Cortex of kidney (tissue), 1 donor: ENCODE measurements at places on chromosomes 16 and 17.

- DNase-seq: no peak
These were observed 275.3 kb downstream of the PARN start for GRCh38 chr16:14354561-14355351.

- DNase-seq: no peak
These were observed 89.3 kb upstream of the CDYL2 start for GRCh38 chr16:80893686-80894085.

DNA sequence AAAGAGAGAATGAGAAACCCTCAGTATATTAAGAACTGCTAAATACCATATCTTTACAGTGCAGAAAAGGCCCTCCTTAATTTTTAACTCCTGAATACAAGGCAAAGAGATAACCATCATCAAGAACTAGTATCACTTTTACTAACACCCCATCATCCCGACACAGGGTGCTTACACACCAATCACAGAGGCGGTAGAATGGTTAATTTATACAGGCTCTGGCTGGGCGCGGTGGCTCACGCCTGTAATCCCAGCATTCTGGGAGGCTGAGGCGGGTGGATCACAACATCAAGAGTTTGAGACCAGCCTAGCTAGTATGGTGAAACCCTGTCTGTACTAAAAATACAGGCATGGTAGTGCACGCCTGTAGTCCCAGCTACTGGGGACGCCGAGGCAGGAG, 4.2 kb downstream of the PSMD12 start:
- DNase-seq: no peak

DNA sequence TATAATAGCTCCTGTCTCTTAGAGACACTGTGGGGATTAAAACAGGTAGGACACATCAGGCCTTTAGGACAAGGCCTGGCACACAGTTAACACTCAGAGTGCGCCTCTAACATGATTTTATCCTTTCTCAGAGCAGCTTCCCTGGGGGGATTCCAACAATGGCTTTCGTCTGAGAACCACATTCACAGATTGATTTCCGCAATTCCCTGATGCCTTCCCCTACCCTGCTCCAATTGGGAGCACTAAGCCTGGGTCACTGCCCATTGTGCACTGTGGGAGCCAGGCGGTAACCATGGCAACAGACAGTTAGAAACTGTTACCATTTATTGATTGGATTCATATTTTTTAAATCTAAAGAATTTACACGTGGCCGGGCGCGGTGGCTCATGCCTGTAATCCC, 5.9 kb upstream of the ALKBH5 start:
- no peak for DNase-seq

- DNase-seq: no peak
These were observed 226.6 kb upstream of the RPL38 start for GRCh38 chr17:73976676-73977521.

DNA sequence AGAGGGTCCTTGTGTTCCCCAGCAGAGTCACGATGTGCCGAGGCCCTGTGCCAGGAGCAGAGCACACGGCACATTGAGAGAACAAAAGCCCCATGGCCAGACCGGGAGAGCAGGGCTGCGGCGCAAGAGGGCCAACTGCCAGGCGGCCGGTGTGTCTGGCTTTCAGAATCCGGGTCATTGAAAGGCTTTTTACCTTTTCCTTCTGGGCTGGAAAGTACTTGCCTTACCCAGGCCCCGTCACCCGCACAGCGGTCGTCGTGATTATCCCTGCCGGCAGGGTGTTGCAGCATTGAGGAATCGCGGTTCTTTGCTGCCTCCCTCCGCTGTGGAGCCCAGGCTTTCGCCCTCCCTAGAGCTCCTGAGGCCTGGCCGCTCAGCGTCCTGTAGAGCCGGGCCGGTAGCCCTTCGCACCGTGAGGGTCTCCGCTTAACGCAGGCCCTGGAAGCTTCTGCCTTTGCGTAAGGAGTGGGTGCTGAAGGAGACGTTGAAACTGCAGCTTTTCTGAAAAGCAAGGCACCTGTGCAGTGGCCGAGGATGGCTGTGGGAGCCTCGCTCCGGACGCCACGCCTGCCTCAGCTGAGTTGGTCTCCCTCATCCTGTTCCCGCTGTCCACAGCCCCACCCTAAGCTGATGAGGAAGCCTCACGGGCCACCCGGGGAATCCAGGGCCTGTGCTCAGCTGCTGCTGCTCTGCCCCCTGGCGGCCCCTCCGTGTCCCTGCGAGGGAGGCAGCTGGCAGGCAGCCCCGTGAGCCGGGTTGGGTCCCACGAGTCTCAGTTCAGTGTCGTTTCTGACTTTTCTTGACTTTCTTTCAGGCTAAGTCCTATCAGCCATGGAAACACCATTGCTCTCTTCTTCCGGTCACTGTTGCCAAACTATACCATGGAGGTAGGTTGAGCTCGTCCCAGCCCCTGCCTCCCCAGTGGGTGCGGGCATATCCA, 8.6 kb upstream of the MC1R start:
- DNase-seq: no peak

- no peak for DNase-seq
These were observed 18.8 kb downstream of the CDK5RAP3 start for GRCh38 chr17:47989700-47990099.

DNA sequence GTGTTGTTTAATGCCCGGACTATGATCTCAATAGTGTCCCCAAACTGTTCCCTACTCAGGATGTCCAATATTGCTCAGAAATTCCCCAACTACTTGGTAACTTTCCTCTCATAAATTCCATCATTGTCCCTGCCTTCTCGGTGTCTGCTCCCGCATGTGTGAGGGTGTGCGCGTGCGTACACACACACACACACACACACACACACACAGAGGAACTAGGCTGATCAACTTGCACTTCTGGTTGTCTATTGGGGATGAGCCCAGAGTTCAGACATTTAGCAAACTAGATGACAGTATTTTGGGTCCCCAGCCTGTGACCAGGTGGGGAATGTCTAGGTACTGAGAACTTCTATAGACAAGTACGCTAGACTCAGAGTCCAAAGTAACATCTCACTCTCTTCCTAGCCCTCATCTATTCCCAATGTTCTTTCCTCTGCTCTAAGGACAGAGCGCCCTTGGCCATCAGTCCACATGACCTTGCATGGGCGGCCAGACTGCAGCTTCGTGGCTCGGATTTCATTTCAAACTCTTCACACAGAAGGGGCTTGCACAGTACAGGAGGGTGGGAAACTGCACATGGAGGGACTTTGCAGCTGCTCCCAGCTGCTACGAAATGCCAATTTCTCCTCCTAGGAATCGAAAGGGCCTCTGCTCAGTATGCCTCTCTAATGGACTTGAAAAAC, 5.3 kb downstream of the HS3ST3A1 start:
- DNase-seq: no peak

DNA sequence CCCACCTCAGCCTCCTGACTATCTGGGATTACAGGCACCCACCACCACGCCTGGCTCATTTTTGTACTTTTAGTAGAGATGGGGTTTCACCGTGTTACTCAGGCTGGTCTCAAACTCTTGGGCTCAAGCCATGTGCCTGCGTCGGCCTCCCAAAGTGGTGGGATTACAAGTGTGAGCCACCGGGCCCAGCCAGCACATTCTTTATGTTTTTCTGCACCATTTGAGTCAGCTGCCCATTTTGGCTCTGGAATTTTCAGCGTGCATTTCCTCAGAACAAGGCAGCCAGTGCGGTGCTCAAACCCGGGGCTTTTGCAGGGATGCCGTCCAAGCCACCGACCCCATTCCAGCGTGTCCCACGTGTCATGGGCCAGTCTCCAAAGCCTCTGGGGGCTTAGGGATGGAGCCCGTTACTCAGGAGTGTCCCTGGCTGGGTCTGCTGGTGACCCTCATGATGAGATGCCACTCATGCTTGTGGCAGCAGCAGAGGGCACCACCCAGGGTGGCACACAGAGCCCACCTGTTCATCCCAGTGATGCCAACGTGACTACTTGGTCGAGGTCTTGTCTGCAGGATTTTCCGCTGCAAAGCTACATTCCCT, 3.7 kb upstream of the RAB40C start:
- no peak for DNase-seq

DNA sequence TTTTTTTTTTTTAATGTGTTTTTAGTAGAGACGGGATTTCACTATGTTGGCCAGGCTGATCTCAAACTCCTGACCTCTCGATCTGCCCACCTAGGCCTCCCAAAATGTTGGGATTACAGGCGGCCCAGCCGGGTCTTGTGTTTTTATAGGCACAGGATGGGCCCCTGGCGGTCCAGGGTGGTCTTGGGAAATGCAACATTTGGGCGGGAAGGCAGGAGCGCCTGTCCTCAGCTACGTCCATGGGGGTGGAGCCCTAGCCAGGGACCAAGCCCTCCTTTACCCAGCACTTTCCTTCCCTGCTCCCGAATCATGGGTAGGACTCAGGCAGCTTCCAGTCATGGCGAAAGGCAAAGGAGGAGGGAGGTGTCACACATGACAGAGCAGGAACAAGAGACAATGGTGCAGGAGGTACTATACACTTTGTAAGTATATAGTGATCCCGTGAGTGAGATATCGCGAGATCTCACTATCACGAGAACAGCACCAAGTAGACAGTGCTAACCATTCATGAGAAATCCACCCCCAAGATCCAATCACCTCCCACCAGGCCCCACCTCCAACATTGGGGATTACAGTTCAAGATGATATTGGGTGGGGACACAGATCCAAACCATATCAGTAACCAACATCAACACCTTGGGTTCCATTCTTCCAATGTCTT, 226.7 kb upstream of the WSCD1 start:
- DNase-seq: no peak

- DNase-seq: no peak
These were observed 58.9 kb downstream of the TMC6 start for GRCh38 chr17:78069695-78070094.

GRCh38 chr17:52106072-52106471, 52.4 kb downstream of the CA10 start:
- no peak for DNase-seq

DNA sequence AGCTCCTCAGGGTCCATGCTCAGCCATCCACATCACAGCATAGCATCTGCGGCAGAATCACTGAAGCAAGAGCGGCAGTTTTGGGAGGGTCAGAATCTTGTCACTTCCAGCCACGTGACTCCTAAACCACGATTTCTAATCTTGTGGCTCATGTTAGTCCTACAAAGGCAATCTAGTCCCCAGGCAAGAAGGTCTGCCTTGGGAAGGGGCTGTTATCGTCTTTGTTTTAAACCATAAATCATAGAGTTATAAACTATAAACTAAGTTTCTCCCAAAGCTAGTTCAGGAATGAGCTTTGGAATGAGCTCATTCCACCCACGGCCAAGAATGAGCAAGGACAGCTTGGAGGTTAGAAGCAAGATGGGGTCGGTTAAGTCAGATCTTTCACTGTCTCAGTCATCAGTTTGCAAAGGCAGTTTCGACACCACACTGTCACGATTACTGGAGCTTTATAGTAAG, 20.8 kb upstream of the DNAH17 start:
- no peak for DNase-seq

DNA sequence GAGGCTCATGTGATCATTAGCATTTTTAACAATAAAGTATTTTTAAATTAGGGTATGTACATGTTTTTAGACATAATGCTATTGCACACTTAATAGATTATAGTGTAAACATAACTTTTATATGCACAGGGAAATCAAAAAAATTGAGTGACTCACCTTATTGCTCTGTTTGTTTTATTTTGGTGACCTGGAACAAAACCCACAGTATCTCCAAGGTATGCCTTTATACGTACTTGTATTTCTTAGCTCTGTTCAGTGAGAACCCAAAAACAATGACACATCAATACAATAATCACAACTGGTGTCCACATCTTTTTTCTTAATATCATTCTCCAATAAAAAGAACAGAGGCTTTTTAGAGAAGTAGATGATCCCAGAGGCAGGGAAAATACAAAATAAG, 112.2 kb downstream of the CYB561 start:
- no peak for DNase-seq

- no peak for DNase-seq
These were observed 87.2 kb upstream of the IRX3 start for GRCh38 chr16:54373534-54374520.

GRCh38 chr16:48420437-48420836, 35.2 kb upstream of the SIAH1 start:
- DNase-seq: no peak

- DNase-seq: no peak
These were observed 191.1 kb upstream of the CIBAR2 start for GRCh38 chr16:85303354-85303883.

GRCh38 chr17:68248891-68249290, 1.0 kb downstream of the AMZ2 start:
- no peak for DNase-seq

GRCh38 chr16:58034774-58035173, 9.2 kb downstream of the MMP15 start:
- DNase-seq: no peak
